HT-29 (cell line): ENCODE measurements at places on chromosomes 7 and 10. TPM values are rescaled to one million over a fixed set of nuclear protein-coding genes. Genes with fewer than 3 reads are reported as not detected.

DNA sequence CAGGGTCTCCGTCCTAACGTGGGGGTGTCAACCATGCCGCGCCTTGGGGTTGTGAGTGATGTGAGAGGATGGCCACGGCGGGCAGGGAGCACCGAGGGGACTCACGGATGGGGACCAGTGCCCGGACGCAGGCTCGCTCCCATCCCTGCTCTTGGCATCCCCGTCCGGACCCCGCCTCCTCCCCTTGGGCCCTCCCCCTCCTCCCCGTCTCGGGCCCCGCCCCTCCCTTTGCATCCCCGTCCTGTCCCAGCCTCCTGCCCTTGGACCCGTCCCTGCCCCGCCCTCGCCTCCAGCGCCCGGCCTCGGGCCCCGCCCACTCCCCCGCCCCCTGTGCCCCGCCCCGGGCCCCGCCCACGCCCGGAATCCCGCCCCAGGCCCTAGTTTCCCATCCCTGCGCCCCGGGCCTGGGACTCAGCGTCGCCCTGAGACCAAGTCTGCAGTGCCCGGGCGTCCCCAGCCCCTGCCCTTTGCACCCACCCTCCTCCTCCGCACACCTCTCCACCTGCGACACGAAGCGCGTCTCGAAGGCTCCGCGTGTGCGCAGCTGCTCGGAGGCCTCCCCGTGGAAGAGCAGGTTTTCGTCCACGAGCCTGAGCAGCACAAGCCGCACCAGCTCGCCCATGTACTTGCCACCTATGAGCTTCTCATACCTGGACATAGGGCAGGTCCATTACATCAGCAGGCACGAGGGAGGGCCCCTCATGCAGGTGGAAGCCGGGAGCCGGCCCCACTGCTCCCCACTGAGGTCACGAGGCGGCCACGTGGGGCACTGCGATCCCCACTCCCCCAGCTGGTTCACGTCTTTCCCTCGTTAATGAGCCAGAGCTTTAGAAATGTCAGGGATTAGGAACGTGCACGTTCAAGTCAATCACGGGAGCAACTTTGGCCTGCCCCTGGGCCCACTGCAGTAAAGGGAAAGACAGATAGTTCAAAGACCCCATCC lies 5.1 kb upstream of the MYL7 start:
- peak; percentile 24 for DNase-seq

- DNase-seq, result no peak
These were observed 60.4 kb downstream of the ADD3 start for GRCh38 chr10:110067960-110068770.

Gene CYP3A4
- not detected in 2 replicates for total RNA-seq

Gene CALHM3
- total RNA-seq, result not detected in 2 replicates

- DNase-seq, result no peak
These were observed 65.1 kb upstream of the CYP26C1 start for GRCh38 chr10:92995509-92995908.

Gene GARS1
- 140 and 145 TPM in 2 replicates for total RNA-seq

Gene EIF4EBP2
- 15.8 and 17.7 TPM in 2 replicates for total RNA-seq

DNA sequence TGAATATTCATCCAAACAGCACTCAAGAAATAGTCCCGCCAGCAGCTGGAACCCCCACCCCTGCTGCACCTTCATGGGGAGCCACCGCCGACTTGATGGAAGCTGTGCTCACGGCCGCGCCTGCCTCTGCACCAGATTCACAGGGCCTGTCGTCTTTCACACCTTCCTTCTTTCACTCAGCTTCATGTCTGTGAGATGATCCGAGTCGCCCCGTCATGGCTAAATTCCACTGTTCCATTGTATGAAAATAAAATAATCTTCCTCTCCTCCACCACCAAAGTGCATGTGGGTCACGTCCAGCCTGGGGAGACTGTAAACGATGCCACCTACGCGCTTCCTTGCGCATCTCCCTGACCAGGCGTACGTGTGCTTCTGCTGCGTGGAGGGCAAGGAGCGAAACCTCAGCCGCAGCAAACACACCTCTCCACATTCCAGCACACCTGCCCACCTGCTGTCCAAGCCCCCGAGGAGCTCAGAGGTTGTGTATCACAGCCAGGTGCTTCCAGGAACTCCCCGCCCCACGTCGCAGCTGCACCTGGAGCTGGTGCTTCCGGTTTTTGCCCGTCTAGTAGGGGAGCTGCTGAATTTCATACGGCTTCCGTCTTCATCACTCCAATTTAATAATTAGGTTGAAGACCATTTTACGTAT lies 137.0 kb downstream of the PTPRN2 start:
- DNase-seq, result no peak

Gene SNX10
- 0.23 TPM in 1 of 2 replicates, not detected in the other for total RNA-seq

Gene NFKB2
- 27.5 and 38.4 TPM in 2 replicates for total RNA-seq

DNA sequence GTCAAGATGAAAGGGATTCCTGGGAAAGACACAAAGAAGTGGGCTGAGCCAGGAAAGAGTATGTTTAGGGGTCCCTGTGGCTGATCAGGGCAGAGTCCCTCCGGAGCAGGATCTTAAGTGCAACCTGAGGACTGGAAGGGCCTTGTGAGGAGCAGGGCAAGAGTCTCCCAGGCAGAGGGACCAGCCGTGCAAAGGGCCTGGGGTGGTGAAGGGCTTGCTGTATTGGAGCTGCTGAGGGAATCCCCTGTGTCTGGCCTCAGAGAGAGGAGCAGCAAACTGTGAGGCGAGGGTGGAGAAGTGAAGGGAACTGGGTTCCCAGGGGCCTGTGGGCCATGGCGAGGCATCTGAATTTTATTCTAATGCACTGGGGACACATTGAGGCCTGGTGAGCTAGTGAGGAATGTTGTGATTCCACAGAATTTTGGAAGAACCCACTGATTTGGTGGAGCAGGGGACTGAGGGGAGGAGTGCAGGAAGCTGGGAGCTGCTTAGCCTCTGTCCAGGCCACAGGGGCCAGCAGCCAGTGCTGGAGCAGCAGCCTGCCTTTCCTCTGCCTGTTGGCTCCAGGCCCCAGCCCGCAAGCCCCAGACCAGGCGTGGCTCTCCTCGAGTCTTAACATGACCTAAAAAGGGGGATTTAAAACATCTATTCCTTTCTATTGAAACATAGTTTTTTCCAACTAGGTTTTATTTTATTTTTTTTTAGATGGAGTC lies 138.4 kb upstream of the IGFBP3 start:
- no peak for DNase-seq

DNA sequence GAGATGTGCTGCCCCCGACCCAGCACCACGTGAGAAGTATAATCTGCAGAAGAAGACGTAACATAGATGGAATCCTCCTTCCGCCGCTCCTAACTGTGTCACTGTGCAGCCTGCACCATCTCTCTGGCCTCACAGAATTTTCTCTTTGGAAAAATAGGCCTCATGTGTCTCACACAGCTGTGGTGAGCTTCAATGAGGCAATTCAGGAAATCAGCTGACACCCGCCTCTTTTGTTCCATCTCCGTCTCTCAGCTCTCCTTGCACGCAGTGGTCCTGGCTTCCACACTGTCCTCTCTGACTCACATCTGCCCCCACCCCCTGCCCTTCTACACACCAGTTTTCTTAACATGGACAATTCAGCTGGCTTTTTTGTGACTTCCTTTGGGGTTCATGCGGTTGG lies 7.2 kb downstream of the C10orf90 start:
- DNase-seq, result no peak

DNA sequence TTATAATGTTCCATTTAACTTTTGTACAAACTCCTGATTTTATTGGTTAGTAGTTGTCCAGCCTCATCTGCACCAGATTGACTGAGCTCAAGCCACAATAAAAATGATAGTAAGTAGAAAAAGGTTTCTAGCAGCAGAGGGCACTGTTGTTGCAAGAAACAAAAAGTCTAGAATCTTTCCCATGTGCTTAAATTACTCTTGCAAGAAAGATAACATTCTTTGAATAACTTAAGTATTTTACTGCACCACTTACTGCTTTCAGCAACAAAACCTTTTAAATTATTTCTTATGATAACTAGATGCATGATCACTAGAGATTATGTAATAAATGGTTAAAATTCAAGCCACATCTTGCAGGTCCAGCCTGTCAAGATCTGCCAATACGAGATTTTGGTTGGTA lies 27.0 kb downstream of the LMOD2 start:
- DNase-seq, result peak; percentile 84

Gene PCDH15
- not detected in 2 replicates for total RNA-seq

Gene DBNL
- 184 and 203 TPM in 2 replicates for total RNA-seq

Gene CDHR3
- total RNA-seq, result 17.3 and 20.4 TPM in 2 replicates

DNA sequence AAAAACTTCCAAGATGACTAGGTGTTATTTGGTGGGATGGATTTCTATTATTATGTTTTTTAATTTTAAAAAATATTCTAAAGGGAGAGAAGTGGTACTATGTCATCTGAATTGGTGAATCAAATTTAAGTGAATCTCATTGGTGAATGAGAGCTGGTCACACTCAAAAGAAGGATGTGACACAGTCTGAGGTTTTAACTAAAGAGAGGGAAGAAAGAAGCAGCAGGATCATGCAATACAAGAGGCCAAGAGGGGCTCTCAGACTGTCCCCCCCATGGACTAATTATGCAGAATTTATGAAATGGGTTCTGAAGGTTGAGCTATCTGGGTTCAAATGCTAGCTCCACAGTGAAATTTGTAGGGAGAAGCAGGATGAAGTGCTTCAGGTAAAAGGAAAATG lies 16.2 kb downstream of the MACC1 start:
- DNase-seq, result no peak

Gene SPDYE2
- not detected in 2 replicates for total RNA-seq

- peak; percentile 82 for DNase-seq
These were observed 107.5 kb downstream of the DOCK1 start for GRCh38 chr10:127012769-127013152.

- no peak for DNase-seq
These were observed 241.5 kb downstream of the DYNC1I1 start for GRCh38 chr7:96013836-96014235.

DNA sequence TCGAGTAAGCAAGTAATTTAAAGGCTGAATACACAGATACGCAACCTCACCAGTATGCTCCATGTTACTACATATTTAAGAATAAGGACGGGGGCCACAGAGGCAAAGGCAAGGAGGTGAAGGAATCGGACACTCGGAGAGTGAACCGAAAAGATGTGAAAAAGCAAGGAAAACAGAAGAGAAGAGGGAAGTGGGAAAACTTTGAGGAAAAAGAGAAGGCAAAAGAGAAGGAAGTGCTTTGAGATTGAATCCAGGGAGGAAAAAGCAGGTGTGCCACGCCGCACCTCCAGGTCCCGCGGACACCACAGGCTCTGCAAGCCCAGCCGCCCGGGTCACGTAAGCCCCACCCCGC lies 367 bp upstream of the AVL9 start:
- DNase-seq, result no peak

GRCh38 chr7:66421830-66422475 lies 206.7 kb upstream of the KCTD7 start:
- DNase-seq, result no peak

Gene TFR2
- total RNA-seq, result 1.2 and 1.7 TPM in 2 replicates

DNA sequence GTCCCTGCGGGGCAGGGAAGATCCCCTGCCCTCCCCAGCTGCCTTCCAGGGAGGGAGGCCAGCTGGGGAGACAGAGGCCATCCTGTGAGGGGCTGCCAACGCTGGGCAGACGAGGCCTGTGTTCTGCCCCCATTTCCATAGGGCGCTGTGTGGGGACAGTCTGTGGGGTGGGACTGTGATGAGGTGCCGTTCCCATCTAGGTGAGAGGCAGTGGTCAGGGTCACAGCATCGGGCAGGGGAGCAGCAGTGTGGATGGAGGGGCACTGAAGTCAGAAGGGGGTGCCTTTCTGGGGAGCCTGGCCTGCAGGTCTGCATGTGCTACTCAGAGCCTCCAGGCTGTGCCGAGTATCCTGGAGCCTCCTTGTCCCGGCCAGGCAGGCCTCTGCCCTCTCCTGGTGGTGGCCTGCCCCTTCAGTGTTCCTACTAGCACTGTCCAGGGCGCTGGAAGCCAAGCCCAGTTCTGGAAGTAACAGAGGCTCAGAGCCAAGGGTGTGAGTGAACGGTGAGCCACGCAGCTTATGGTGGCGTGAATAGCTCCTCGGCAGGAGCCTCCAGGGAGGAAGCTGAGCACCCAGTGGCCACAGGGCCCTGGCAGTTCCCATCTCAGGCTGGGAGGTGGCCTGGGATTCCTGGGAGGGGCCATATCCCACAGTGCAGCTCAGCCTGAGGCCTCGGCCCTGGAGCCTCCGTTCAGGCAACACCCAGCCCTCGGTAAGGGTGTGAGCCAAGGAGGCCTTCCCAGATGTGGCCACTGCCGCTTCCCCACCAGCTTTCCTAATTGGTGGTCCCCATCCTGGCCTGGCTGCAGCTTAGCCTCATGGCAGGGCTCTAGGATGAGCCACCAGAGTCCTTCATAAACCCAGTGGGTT lies 23.3 kb upstream of the CSGALNACT2 start:
- no peak for DNase-seq

DNA sequence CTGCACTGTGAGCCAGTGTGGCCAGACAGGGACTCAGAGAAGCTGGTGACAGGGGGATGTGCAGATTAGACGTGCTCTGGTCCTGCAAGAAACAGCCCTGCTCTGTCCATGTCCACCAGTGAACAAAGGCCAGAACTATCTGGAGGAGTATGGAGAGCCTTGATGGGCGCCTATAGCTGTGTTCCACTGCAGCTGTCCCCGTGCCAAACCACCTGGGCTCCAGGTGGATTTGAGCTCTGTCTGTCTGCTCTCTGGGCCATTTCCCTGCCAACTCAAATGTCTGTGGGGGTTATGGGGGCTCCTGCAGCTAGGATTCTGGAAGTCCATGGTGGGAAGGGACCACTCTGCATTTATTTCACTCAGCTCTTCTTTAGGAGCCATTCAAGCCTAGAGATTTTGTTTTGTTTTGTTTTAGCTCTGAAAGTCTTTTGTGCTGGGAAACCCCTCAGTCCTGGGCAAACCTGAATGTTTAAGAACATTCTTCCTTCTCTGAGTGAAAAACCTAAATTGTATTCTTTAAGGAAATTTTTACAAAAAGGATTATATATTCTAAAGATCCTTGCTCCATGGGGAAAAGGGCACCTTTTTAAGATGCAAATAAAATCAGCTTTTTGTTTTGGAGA lies 1039.5 kb upstream of the SORCS1 start:
- DNase-seq, result no peak

Gene PTPRZ1
- total RNA-seq, result not detected in 2 replicates

Gene IL15RA
- 12.4 and 14.1 TPM in 2 replicates for total RNA-seq

DNA sequence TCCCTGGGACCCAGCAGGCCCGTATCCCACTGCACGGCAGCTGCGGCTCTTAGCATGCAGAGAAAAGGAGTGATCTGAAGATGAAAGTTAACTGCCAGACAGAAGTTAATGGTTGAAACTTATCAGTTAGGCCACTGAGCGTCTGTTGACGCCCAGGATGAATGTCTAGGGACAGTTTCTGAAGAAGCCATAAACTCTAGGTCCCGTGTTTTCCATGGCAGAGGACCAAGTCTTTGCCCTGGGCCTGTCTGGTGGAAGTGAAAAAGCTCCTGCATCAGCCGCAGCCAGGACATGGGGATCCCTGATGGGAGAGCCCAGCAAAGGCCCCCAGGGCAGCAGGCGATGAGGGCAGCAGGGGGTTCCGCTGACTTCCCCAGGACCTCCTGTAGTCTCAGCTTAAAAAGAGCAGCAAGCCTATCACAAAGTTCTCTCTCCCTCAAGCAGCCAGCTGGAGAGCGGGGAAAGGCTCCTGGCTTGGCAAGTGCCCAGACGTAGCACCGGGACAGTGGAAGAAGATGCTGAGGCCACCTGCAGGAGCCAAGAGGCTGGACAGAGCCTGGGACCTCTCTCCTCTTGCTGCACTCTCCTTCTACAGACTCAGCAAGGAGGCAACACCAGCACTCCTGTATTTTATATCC lies 79.6 kb downstream of the TNS3 start:
- DNase-seq, result no peak

GRCh38 chr10:106571192-106571946 lies 593.1 kb downstream of the SORCS1 start:
- peak; percentile 58 for DNase-seq
